CD4-positive, alpha-beta T cell treated with Interleukin-15 for 1 hour (primary cell): ENCODE measurements at places on chromosomes 5 and 9.

DNA sequence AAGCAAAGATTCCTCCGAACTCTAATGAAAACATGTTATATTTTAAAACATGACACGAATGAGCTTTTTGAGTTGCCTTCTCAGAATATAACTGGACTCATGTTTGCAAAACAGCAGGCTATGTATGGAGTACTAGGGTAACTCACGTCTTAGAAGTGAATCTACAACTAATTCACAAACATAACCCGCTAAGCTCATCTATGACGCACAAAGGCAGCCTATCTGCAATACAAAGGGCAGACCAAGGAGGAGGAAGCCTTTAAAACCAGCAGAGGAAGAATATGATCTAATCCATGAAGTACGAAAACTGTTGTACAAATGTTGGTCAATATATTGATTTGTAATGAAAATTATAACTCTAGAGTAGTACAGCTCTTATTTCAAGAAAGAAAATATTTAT is 67.0 kb downstream of the CETN3 start:
- no peak for DNase-seq

- DNase-seq: no peak
These were observed 9.6 kb upstream of the PHF24 start for GRCh38 chr9:34948451-34948850.

DNA sequence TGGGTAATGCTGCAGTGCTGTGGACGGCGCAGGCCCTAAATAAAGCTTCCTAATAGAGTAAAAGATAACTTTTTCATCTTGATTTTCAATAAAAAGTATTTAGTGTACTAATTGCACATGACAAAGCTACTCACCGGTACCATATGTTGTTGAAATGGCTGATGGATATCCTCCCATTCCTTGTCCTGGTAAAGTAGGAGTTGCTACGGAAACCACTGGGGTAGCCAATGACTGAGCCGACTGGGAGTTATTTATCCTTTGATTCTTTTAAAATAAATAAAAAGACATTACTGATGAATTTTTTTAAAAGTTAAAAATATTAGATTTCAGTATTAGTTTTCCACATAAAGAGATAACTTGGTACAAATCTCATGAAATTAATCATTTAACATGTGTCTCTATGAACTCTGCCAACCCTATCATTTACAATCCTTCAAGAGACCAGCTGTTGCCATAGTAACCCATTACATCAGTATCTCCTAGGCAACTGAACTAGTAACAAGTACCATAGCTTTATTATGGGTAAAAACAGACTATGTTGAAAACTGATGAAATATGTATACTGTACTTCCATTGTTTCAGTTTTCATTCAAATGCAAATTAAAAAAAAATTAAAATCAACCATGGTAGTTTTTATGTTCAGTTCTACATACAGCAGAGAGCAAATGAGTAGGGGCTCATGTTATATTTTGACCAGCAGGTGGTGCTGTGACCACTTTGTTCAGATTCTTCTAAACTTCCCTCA is 153.7 kb downstream of the MEF2C start:
- peak; percentile 47 for DNase-seq

- no peak for DNase-seq
These were observed 409.2 kb upstream of the KLF4 start for GRCh38 chr9:107898761-107899160.

GRCh38 chr9:33139421-33140228 is 27.5 kb downstream of the B4GALT1 start:
- DNase-seq: no peak

DNA sequence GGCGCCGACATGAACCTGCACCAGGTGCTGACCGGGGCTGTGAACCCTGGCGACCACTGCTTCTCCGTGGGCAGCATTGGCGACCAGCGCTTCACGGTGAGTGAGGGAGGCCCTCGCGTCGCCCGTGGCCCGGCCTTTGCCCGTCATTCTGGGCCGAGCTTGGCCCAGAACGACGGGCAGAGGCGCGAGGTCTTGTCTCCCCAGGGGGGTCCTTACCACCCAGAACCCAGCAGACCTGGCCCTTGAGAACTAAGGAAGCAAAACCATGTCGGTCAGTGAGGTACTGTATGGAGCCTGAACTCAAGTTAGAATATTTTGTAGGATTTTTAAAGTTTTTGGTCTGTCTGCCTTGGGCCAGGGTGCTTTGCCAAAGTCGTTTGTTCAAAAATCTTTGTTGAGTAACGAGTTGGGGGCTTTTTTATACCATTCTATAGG is 691 bp downstream of the DMXL1 start:
- no peak for DNase-seq

DNA sequence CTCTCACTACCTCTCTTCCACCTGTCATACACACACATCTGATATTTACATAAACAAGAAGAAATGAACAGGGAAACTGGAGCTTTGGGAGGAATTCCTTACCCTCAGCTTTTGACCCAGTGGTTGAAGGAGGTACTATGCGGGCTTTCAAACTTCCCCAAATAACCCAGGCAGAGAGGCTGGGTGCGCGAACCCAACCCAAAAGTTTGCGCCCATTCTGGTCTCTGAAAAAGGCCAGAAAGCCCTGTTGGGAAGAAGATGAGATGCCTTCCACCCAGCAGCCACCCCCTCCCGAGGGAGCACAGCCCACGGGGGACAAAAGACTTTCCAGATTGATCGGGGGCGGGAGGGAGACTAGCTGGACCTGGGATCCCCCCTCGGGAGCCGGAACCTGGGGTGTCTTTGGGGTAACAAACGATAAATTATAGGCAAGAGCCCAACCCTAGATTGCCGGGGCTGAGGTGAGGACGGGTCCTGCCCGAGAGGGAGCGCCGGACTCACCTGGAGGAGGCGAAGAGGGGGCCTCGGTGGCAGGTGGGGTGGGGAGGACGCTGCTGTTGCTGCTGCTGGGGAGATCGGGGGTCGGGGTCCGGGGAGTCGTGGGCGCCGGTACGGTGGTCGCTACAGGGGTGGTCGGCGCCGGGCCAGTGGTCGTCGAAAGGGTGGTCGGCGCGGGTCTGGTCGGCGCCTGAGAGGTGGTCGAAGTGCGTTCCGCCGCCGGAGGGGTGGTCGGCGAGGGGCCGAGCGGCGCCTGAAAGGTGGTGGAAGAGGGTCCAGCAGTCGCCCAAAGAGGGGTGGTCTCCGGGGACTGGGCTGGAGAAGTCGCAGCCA is 798 bp downstream of the MEGF9 start:
- DNase-seq: no peak

- DNase-seq: no peak
These were observed 190.4 kb downstream of the TARS1 start for GRCh38 chr5:33631139-33631538.

DNA sequence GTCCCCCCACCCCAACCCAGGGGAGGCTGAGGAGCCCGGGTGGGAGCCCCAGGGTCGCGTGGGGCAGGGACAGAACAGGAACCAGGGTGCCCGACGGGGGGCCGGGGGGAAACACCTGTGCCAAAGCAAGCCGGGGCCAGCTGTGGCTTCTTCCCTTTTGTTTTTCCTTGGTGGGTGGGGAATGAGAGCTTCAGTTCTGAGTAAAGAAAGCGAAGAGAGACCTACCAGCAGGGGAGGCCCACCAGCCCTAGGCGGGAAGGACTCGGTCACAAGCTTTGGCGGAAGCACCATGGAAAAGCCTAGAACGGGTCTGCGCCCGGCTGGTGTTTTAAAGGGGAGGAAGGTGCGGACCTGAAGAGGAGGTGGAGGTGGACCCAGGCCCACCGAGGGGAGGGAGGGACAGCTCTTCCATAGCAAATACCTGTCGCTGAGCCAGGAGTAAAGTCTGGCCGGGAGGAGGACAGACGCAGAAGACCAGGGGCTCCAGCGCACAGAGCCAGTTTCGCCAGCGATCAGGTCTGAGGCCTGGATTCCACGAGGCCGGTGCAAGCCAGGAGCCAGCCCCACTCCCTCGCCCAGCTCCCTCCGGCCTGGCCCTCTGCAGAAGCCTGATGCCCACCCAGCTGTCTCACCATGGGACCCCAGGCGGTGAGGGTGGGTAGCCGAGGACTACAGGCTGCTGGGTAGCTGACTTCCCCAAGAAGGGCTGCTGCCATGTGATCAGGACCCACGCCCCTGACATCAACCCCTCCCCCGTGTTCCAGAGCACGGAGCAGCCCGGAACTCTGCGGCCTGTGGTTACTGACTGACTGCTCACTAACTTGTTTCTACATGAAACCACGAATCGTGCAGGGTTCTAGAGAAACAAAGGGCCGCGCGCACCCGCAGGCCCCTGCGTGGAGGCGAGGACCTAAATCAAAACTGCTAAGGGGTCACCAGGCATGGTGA is 849 bp upstream of the MGAT1 start:
- DNase-seq: peak; percentile 90

DNA sequence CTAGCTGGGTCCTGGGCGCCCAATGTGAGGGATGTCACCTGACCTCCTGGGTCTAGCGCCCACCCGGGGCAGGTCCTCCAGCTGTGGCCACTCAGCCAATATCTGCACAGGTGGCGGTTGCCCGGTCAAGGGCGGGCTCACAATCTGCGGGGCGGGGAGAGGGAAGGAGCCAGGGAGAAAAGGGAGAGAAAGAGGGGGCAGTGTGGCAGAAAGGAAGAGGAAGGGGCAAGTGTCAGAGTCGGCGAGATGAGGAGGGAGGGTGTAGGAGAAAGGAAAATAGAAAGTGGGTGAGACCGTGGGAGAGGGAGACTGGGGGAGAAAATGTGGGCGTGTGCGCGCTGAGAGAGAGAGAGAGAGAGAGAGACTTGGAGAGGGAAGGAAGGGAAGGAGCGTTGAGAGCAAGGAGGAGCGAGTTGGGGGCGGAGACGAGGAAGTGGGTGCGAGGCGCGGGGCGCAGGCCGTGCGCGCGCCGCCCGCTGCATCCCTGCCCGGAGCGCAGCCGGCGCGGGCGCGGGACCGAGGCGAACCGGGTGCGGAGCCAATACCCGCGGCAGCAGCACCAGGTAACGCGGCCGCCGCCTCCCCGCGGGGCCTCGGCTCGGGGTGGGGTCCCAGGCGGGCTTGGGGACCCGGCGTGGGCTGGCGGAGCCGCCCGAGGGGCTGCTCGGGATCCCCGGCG is at the start of gene HRH2:
HRH2 (plus strand) TSS at position 479 of the 679 bp plus-strand sequence. CDS start 25,163 bp downstream, outside the sequence.
- DNase-seq: peak; percentile 40

- DNase-seq: no peak
These were observed 455.6 kb upstream of the CD180 start for GRCh38 chr5:67652201-67652600.

DNA sequence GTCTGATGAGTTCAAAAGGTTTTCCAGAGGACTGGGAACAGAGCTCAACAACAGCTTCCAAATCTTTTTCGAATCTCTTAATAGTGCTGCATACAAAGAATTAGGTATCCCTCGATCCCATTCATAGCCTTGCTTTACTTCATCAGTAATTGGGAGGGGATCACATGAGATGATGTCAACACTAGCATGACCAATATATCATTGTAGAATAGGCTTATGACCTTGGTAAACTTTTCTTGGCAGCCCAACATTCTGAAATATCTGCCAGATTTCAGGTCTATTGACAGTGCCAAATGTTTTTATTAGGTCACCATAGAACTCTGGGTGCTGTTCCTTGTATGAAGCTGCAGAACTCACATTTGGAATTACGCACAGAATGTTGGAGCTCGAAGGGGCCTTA is 228.9 kb downstream of the FGF10 start:
- no peak for DNase-seq

DNA sequence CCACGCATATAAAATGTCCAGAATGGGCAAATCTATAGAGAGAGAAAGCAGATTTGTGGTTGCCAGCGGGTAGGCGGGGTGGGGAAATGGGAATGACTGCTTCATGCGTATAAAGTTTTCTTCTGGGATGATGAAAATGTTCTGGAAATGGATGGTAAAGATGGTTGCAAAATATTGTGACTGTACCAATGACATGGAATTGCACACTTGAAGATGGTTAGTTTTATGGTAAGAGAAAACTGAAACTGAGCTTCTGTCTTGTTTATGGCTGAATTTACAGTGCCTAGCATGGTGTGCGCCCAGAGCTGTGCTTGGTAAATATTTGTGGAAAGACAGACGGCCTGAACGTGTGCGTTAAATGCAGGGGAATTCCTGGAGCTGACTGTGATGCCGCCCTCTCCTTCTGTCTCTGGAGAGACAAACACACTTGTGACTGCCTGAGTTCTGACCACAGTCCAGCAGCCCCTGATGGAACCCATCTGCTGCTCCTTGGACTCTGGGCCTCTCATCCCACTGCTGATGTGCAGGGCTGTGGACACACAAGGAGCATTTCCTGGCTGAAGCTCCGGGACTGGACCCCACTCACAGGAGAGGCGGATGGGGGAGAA is 8.6 kb upstream of the PTGES start:
- no peak for DNase-seq

DNA sequence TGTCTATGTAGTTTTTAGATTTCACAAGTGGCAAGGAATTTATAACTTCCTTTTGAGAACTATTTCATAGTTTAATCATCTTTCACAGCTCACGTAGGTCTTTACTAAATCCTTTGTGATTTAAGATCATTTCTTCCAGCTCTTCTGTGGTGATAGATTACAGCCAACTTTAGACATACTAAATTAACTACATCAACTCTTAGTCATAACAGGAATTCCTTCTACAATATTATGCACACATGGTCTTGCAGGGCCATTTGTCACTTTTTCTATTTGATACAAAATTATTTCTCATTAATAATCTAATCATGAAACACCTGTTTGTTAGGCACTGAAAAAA is 208.4 kb downstream of the PDE4D start:
- no peak for DNase-seq

DNA sequence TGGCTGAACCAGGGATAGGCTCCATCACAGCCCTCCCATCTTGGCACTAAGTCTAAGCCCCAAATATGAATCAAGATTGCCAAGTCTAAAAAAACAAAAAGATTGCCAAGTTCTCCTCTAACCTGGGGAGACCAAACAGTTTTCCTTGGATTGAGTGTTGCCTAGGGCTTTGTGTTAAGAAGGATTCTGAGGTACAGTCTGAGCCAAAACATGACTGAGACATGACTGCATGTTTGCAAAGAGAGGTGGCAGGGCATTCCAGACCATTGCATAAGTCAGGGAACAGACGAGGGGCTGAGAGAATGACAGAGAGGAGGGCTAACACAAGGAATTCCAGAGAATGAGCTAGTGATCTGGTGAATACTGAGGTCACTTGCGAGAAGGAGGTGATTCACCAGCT is 11.4 kb downstream of the LAMC3 start:
- no peak for DNase-seq

GRCh38 chr5:175285261-175285660 is 158.7 kb downstream of the DRD1 start:
- no peak for DNase-seq

- no peak for DNase-seq
These were observed 121.4 kb downstream of the PAX5 start for GRCh38 chr9:36912620-36913019.

- DNase-seq: peak; percentile 73
These were observed 32.1 kb downstream of the PTPA start for GRCh38 chr9:129143031-129143927.

DNA sequence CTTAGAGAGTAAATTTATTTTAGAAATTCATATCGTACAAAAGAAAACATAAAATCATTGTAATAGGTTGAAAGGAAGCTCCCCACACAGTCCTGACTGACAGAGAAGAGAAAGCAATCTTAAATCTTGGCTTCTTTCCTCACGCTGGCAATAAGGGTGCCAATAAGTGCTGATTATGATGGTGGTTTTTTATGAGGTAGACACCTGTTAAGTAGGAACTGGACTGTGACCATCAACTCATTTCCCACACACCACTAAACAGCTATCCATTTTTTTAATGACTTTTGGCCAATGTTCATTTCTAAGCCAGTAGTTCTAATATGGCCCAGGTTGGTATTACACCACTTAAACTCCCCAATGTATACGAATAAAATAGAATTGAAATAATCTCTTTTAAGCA is 893.5 kb upstream of the NUDT12 start:
- no peak for DNase-seq
